CD4-positive, alpha-beta T cell (primary cell): ENCODE measurements at places on chromosomes 7 and 10. TPM values are rescaled to one million over a fixed set of nuclear protein-coding genes. Genes with fewer than 3 reads are reported as not detected.

DNA sequence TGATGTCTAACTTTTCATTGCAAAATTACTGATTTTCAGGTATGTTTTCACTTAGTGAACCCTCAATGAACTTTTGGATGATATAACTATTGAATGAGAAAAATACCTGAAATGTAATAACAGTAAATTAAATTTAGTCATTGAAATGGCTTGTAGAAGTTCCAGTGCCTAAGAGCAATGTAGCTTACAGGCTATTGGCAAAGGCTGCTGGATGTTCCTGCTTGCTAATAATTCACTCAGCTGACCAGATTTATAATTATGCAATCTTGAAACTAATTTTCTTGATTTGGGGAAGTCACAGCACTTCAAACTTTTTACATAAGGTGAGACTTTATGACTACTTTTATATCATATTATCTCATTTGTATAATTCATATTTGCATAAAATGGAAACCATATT lies 73.2 kb downstream of the SORBS1 start:
- no peak for DNase-seq

DNA sequence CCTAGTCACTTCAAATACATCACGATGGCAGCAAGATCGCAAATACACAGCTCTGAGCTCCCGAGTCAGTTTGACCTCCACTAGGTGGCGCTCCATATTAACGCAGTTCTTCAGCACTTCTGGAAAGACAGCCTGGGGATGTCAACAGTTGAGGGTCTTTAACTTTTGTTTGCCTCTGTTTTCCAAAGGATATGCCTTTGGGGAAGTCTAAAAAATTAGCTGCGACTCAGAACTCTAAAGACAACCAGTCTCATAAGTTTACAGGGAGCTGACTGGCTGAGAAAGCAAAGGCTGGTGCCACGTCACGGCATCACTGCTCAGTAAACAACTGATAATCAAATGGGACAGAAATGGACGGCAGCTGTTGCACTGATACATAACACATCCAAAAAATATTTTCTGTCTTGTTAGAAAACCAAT lies 458.8 kb downstream of the SORCS1 start:
- DNase-seq: no peak

DNA sequence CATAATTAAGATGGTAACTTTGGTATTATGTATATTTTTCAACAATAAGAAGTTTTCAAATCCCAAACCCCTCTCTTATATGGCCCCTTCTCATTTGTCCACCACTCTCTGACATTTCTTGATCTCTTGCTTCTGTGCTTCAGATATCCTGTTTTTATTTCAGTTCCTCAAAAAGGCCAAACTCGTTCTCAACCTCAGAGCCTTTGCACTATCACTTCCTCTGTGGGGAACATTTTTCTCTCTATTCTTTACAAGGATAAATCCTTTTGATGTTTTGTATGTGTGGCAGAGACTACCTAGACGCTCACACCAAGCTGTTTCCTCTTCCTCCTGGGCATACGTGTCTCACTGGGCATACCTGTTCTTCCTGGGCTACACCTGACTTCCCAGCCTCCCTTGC lies 54.2 kb upstream of the FRMD4A start:
- DNase-seq: no peak

- DNase-seq: no peak
Observed at GRCh38 chr7:91302794-91303193, 38.6 kb downstream of the FZD1 start.

GRCh38 chr7:87784424-87784823 lies 91.7 kb downstream of the SLC25A40 start:
- no peak for DNase-seq

DNA sequence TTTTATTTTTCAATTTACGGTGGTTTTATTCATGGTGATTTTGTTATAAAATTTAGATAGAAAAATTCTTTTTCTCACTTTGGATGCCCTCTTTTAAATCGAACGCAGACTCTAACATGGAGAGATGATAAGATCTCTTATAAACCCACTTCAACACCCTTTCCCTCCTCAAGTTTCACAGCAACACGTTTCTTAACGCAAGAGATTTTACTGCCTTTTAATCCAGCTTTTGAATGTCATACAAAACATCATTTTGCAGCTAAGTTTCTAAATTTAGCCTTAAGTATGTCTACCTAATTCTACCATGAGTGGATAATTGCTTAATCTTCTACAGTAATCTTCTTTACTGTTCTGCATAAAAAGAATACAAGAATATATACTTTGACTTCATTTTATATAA lies 70.0 kb downstream of the SEMA3C start:
- no peak for DNase-seq

DNA sequence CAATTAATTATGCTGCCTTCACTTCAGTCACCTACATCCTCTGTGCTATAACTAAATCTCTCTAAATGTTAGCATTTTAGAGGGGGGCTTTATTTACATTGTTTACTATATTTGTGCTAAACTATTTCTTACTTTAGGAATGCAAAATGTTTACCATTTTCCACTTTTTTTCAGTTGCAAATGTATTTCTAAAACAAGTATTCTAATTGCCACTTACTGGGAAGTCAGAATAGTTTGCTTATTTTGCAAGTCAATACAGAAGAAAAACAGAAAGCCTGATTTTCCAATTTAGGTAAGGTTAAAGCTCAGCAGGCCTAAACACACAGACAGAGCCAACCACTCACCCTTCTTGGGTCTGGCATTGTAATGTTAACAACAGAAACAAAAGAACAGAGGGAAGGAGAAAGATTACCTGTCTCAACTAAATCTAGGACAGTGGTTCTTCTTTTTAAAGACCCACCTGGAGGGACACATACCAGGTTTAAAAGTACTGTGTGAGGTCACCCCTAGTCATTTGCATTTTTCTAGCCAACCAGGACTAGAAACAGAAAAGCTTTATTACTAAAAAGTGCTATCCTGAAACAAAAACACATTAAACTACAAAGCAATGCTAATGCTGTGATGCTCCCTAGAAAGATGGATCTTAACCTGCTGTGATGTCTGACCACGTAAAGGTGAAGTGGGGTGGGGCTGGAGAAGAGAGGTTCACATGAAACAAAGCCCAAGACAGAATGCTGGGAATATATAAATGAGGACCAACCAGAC lies 178.2 kb downstream of the SLC25A13 start:
- no peak for DNase-seq

DNA sequence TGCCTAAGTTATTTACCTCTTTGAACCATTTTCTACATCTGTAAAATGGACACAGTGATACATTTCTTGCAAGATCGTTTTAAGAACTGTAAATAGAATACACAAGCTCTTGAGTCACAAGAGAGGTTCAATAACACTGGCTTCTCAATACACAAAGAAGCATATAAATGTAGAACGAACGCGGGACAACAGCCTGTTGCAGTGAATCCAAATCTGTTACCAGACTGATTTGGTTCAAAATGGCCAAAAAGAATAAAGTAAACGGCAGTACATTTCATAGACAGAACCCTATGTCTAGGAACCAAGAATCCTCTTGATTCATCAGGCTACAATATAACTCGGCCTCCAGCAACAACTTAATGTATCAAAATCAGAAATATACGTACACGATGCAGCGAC lies 701 bp downstream of the MTPAP start:
- DNase-seq: no peak

GRCh38 chr7:125561006-125561405 lies 631.4 kb upstream of the POT1 start:
- no peak for DNase-seq

- DNase-seq: no peak
Observed at GRCh38 chr10:104333728-104334373, 4.4 kb downstream of the ITPRIP start.

DNA sequence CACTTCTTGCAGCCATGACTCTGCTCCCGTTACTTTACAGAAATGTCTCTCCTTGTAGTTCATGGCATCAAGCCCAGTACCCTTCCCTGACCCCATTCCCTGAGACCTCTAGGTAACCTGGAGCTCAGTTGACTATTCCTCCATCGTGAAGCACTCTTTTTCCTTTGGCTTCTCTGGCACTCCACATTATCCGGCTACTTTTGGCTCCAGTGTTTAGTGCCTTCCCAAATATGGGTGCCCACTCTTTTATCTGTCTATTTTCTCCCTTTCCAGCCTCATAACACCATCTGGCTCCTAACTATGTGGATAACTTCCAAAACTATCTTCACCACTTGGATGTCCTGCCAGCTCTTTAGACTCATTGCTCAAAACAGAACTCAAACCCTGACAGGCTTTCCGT lies 744.7 kb upstream of the GALNT17 start:
- DNase-seq: no peak

DNA sequence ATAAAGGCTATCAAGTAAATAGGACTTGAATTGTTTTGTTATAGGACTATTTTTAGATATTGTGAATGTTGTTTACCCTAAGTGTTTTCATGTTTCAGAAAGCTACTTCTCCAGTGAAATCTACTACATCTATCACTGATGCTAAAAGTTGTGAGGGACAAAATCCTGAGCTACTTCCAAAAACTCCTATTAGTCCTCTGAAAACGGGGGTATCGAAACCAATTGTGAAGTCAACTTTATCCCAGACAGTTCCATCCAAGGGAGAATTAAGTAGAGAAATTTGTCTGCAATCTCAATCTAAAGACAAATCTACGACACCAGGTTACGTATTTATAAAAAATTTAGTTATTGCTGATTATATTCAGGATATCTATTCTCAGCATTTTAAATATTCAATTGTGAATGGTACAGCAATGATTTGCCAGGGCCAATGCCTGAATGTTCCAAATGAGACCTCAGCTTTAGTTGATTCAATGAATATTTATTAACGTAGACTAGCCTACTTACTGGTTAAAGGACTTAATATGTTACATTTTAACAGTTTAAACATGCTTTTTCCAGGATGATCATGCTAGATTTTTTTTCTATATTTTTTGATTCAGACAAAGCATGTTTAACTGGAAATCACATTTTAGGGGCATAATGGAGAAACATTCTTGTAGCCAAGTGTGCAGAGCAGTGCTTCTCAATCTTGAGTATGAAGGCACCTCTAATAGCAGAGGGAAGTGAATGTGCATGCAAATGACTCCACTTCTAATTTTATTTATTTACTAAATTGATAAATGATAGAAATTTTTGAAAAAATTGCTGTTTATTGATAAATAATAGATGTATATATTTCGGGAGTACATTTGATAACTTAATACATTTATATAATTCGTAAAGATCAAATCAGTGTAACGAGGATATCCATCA lies 18.2 kb downstream of the ANLN start:
- no peak for DNase-seq

- peak; percentile 84 for DNase-seq
Observed at GRCh38 chr10:103481974-103482531, 3.0 kb upstream of the CALHM3 start.

- DNase-seq: no peak
Observed at GRCh38 chr10:49549640-49550346, 10.9 kb upstream of the ERCC6 start.

DNA sequence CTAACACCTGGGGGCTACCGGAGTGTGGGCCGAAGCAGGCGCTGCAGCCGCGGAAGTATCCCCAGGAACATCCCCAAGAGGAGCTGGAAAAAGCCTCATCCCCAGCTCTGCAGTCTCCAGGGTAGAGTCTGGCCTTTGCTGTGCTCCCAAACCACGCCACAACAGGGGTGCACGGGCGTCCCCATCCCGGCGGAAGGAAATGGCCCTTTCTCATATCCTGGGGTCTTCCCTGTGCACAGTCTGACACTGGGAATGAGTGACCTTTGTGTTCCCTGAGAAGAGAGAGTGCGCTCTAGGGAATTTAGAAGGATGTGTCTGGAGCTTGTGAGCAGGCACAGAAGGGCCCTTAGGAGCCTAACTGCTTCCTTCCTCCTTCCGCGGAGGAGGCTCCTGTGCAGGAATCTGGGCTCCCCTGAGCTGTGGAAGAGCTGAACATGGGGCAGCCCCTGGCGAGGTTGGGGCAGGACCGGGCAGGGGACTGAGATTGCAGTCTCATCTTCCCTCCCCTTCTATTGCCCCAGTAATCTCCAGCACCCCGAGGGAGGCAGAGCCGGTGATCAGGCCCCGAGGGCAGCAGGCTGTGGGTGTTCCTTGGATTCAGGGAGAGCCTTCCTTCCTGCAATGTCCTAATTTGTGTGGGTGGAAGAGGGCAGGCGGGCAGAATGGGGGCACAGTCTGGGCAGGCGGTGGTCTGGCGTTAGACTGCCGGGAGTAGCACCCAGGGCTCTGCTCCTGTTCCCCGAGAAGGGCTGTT lies 1.3 kb downstream of the REPIN1 start:
- DNase-seq: no peak

GRCh38 chr7:48085433-48085791 lies 3.7 kb upstream of the UPP1 start:
- no peak for DNase-seq

Gene TEX36
- total RNA-seq: not detected

Gene GBX1
- not detected for total RNA-seq

Gene TFR2
- total RNA-seq: 1.7 TPM

Gene ZMYND11
- total RNA-seq: 19.9 TPM
